ENCODE measurements at places on chromosomes 12 and 14.

DNA sequence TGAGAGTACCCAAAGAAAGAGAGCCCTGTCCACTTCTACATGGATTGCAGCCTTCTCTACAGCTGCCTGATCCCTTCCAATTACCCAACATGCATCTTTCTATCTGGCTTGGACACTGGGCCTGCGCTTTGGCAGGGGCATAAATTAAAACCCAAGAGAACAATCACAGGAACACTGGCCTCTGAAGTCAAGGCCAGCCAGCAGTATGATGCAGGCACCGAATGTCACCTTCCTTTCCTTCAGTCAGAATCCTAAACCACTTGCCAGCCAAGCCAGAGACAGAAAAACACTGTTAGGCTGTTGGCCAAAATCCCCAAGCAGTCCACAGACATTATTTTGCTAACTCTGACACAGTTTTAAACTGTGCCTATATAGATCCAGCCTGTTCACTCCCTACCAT lies 113.7 kb downstream of the DUSP6 start:
- no peaks in the 10 kb centered on the region for H3K27me3 ChIP-seq
- no peaks in the 10 kb centered on the region for H3K36me3 ChIP-seq
- H3K4me1 ChIP-seq = peaks cover 11% of the 10 kb centered on the region
- no peak overlapping the region for H3K4me3 ChIP-seq
- DNase-seq = peak; percentile 68

DNA sequence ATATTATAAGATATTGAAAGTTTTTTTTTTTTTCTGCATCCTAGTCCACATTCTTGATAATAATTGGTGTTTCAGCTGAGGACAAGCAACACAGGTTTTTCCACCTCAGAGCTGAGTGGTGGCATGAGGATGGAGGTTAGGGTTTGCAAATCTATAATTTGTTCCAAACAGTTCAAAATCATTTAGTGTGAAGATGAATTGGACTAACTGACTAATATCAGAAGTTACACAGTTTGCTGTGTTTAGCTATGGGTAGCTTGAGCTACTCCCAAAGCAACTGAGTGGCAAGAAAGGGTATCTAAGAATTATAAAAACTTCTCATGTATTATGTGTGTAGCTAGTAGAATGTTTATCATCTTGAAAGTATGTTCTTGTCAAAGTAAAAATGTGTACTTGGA lies 17.1 kb downstream of the EID3 start:
- H3K4me3 ChIP-seq = no peak overlapping the region
- no peaks in the 10 kb centered on the region for H3K4me1 ChIP-seq

DNA sequence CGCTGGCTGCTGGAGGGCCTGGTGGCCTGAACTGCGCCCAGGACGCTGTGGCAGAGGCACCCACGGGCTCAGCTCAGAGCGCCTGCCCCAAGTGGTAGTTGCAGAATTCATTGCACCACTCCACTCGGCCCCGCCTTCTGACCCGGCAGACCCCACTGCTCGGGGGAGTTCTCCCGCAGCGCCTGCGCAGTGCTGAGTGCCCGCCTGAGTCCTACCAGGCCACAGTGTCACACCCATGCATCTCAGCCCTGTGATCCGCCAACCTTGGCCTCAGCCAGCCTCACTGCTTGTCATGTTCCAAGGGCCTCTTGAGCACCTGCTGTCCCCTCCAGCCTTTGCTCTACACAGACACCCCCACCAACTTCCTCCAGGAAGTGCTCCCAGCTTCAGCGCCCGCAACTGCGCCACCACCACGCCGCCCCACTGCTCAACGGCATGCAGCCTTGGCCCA lies 12.2 kb downstream of the DEGS2 start:
- no peak for DNase-seq
- H3K4me1 ChIP-seq = no peaks in the 10 kb centered on the region
- no peaks in the 10 kb centered on the region for H3K36me3 ChIP-seq
- no peaks in the 10 kb centered on the region for H3K27me3 ChIP-seq
- no peak overlapping the region for H3K27ac ChIP-seq

DNA sequence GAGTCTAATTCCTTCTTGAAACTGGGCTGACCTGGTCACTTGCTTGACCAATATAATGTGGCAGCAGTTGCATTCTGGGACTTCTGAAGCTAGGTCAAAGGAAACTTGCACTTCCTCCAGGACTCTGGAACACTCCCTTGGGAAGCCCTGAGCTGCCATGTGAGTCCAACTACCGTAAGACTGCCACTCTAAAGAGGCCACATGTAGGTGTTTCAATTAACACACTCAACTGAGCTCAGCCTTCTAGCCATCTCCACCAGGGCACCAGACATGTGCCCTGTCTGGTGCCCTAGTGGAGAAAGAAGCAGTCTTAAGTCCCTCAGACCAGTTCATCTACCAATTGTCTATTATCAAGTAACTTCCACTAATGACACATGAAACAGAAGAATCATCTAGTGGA lies 6.1 kb upstream of the TEP1 start:
- no peak overlapping the region for H3K4me3 ChIP-seq
- H3K27me3 ChIP-seq = no peaks in the 10 kb centered on the region
- no peaks in the 10 kb centered on the region for H3K4me1 ChIP-seq
- no peak overlapping the region for H3K27ac ChIP-seq
- no peaks in the 10 kb centered on the region for H3K36me3 ChIP-seq
- DNase-seq = no peak

DNA sequence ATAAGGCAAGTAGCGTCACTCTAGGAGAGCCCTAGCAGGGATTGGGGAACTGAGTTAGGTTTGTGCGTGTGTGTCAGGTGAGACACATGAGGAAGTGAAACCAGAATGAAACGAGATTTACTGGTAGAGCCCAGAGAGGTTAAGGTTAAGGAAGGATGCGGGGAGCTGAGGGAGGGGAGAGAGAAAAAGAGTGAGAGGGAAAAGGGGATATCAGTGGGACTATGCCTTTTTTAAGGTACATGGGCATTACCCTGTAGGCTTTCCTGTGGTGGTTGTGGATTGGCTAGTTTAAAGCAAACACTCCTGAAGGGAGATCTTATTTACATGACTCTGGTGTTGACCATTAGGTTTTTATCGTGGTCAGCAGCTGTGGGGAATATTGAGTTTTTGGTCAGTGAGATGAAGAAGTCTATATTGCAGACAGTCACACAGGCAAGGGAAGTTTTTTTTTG lies 13.9 kb downstream of the ZDHHC17 start:
- H3K36me3 ChIP-seq = no peaks in the 10 kb centered on the region
- no peak for DNase-seq
- H3K4me1 ChIP-seq = peaks cover 50% of the 10 kb centered on the region
- no peak overlapping the region for H3K27ac ChIP-seq
- H3K27me3 ChIP-seq = no peaks in the 10 kb centered on the region
- no peak overlapping the region for H3K4me3 ChIP-seq

- H3K27me3 ChIP-seq = peaks cover 41% of the 10 kb centered on the region
- no peaks in the 10 kb centered on the region for H3K4me1 ChIP-seq
- H3K27ac ChIP-seq = no peak overlapping the region
Observed at GRCh38 chr12:117970334-117970733, 1.5 kb upstream of the KSR2 start.

DNA sequence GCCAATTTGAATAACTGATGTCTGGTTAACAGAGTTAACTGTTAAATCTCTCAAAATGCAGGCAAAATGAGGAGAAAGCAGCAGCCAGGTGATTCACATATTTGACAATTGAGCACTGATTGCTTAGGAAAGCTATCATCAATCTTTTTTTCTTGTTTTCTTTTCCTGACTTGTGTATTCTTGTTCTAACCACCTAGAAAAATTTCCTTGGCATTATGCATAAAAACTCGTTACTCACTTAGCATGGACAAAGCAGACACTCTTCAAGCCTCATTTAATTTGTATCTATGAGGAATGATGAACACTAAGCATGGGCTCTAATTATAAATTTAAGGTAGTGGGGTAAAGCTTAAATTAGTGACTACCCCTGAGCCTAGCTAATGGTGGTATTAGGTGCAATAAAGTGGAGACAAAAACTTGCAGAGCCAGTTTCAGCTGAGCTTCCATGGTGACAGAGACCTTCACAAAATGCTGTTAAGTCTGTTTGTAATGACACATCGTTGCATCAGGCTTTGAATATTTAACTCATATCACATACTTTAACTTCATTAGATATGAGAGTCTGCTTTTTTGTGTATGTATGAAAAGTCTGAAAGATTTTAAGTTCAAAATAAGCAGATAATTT lies 52.0 kb downstream of the RASSF9 start:
- no peaks in the 10 kb centered on the region for H3K27me3 ChIP-seq
- no peak for DNase-seq
- H3K4me1 ChIP-seq = no peaks in the 10 kb centered on the region
- H3K36me3 ChIP-seq = no peaks in the 10 kb centered on the region
- no peak overlapping the region for H3K4me3 ChIP-seq

DNA sequence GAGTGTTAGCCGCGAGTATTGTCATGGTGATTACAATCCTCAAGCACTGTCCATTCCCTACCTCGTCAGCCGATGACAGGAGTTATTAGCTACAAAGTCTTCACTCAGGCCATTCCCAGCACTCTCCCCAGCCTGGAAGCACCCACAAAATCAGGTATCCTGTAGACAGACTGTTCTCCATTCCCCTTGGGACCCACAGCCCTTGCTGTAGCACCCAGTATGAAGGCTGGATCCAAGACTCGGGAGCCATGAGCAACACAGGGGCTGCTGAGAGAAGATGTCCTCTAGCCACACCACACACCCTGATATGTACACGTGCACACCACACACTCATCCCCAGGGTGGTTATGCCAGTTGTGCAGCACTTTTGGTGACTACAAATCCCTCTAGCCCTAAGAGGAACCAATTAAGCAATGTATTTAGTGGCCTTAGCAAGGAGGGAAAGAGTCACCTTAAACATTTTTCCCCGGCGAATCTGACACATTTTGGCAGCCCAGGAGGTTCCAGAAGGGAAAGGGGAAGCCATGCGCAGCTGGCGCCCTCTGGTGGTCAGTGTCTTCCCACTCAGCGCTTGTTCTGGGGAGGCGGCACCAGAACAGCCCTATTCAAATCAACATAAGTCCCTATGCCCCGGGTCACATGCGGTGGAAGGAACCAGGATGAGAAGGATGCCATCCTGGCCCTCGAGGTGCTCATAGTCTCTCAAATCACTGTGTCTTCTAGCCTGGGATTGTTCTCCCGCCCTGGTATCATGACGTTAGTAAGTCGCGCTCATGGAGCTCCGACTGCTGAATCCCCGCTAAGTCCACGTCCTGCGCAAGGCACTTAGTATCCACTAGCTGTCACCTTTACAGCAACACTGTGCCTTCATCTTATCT lies 96.9 kb downstream of the GCH1 start:
- no peak overlapping the region for H3K27ac ChIP-seq
- no peaks in the 10 kb centered on the region for H3K27me3 ChIP-seq
- H3K36me3 ChIP-seq = no peaks in the 10 kb centered on the region
- peaks cover 7% of the 10 kb centered on the region for H3K4me1 ChIP-seq
- H3K4me3 ChIP-seq = peak overlapping the region; percentile 7

DNA sequence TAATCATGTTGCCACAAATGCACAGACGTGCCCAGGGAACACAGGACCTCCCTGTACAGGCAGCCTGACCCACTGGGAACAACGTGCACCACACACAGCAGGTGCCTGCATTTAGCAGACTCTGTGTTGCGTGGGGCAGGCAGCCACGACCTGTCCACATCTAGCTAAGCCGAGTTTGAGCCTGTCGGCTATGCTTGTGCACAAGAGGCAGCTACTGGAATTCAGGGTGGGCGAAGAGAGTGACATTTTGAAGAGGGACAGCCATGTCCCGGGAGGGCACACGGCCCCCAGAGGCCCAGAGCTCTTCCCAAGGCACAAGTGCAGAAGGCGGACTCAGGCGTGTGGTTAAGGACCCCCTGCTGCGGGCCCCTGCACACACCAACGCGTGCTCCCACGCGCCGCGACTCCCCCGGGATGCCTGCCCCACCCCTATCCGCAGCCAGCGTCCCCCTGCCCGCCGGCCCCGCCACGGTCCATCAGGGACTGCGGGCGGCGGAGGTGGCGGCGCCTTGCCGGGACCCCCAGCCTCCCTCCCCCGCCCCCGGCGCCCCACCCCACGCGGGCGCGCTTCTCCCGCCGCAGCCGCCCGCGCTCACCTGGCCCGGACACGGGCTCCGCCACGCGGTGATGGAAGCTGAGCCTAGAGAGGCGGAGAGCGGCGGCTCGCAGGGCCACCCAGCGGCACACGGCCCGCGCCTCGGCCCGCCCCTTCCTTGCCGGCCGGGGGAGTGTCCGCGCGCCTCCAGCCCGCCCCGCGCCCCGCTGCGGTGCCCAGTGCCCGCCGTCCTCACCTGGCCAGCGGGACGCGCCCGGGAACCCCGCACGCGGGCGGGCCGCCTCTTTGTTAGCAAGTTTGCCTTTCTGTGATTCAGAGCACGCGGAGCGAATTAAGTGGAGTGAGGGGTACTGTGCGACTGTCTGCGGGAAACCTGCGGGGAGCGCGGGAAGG lies 125.3 kb upstream of the PRMT8 start:
- no peaks in the 10 kb centered on the region for H3K27me3 ChIP-seq
- H3K4me1 ChIP-seq = peaks cover 7% of the 10 kb centered on the region
- H3K4me3 ChIP-seq = peak overlapping the region; percentile 44
- no peak overlapping the region for H3K27ac ChIP-seq
- no peak for DNase-seq

DNA sequence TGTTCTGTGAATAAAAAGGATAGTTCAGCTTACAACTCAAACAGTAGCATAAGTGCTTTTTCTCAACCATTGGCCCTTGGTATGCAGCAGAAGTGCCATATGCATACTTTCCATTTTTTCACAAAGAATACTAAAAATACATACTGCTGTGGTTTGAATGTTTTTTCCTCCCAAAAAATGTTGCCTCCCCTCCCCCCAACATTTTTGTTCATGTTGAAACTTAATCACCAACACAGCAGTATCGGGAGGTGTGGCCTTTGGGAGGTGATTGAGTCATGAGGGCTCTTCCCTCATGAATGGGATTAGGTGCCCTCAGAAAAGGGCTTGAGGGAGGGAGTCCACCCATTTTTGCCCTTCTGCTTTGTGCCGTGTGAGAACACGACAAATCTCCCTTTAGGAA lies 198.6 kb downstream of the ESR2 start:
- peaks cover 16% of the 10 kb centered on the region for H3K36me3 ChIP-seq
- DNase-seq = no peak
- H3K4me1 ChIP-seq = no peaks in the 10 kb centered on the region
- no peak overlapping the region for H3K4me3 ChIP-seq
- no peaks in the 10 kb centered on the region for H3K27me3 ChIP-seq
- H3K27ac ChIP-seq = peak overlapping the region; percentile 25

GRCh38 chr12:68746572-68747180 lies 700 bp downstream of the SLC35E3 start:
- peaks cover 7% of the 10 kb centered on the region for H3K36me3 ChIP-seq
- H3K27me3 ChIP-seq = no peaks in the 10 kb centered on the region
- H3K27ac ChIP-seq = peak overlapping the region; percentile 84
- peak; percentile 61 for DNase-seq
- peak overlapping the region; percentile 79 for H3K4me3 ChIP-seq

Data from tibial artery (tissue), 4 donors.